AG08395 (cell line): ENCODE measurements at places on chromosomes 6 and 20.
A peak's percentile ranks its signal among the peaks of the same experiment; 100 is the strongest.

GRCh38 chr6:168242940-168243225 is 76.7 kb downstream of the DACT2 start:
- no peak for DNase-seq

GRCh38 chr6:44415873-44416502 is 28.5 kb downstream of the CDC5L start:
- peak; percentile 70 for DNase-seq

- DNase-seq = no peak
Measured at GRCh38 chr20:1334761-1335160, 5.8 kb upstream of the SDCBP2 start.

DNA sequence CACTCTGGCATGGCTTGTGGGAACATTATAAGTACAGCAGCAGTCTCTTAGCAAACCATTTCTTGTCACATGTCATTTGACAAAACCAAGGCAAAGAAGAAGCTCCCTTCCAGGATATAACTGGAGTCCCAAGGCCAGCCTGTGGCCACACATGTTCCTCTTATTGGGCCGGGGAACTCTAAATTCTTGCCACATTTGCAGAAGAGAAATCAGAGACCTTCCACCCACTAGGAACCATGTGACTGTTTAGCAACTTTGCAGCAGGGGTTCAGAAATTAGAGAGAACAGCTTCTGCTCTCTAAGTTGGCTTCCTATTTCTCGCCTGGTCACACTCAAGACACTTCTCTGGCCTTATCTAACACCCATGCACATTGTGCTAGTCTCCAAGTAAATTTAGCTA is 20.4 kb upstream of the MEP1A start:
- DNase-seq = no peak

- DNase-seq = no peak
Measured at GRCh38 chr6:152148412-152148811, 340.9 kb downstream of the ESR1 start.

GRCh38 chr6:19210849-19211590 is 626.1 kb upstream of the ID4 start:
- DNase-seq = no peak

DNA sequence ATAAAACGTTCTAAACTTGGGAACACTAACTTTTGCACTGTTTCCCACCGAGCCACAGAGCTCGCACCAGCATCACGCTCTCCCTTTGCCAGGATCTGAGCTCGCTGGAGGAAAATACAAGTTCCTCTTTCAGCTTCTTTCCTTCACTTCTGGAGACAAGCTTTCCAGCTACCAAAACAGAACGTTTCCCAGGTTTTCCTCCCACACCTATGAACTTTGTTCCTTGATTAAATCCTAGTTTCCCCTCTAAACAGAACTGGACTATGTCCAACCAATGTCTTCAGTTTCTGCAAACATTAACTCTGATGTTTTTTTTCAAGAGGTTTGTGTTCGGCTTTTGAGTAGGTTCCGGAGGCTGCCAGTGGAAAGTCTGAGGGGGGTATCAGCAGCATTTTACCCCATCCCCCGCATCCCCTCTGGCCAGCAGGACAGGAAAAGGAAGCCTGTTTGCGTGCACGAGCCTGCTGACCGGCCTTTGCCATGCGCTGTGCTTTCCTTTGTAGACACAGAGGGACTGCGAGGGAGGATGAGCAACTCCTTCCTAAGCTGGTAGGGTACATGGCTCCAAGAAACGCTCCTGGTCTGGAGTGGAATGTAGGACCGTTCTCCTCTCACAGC is 135.5 kb downstream of the LY86 start:
- peak; percentile 80 for DNase-seq

- DNase-seq = no peak
Measured at GRCh38 chr20:7274870-7275269, 507.4 kb downstream of the BMP2 start.

DNA sequence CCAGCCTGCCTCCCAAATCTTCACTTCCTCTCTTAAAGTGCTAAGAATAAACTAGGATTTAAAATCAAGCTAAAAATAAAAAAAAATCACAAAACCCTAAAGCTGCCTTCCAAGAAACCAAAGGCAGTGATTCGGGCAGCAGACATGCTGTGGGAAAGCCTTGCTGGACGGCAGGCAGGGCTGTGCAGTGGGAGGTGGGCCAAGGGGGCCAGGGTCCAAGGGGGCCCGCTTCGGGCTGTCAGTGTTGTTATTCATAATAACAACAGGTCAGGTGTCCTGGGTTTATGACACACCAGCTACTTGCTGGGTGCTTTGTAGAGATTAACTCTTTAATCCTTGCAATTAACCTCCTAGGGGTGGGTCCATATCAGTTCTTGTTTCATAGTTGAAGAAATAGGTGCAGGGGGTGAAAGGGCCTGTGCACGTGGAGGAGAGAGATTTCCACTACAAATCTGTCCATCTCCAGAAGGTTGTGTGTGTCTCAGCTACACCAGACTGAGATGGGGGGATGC is 40.4 kb downstream of the CD40 start:
- DNase-seq = no peak

DNA sequence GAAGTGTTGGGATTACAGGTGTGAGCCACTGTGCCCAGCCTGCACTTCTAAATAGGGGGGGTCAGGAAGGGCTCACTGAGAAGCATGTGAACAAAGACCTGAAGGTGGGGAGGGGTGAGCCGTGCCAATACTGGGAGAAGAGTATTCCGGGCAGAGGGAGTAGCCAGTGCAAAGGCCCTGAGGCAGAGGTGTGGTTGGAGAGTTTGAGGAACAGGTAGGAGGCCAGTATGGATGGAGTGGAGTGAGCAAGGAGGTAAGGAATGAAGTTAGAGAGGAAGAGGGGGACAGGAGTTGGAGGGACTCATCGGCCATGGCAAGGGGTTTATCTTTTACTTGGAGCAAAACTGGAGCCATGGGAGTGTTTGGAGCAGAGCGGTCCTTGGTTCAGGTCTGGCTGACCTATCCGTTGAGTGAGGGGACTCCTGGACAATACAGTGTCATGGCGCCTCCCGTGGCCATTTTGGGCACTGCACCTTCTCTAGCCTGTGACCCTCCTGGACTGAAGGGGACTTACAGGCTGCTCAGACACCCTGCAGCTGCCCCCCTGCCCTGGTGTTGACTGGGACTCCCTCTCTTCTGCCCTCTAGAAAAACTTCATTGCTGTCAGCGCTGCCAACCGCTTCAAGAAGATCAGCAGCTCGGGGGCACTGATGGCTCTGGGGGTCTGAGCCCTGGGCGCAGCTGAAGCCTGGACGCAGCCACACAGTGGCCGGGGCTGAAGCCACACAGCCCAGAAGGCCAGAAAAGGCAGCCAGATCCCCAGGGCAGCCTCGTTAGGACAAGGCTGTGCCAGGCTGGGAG is 12.1 kb downstream of the FOXS1 start:
- DNase-seq = peak; percentile 58

GRCh38 chr6:107271208-107271790 is 156.0 kb upstream of the BEND3 start:
- no peak for DNase-seq

GRCh38 chr6:5205877-5206850 is 54.6 kb downstream of the LYRM4 start:
- DNase-seq = peak; percentile 49

DNA sequence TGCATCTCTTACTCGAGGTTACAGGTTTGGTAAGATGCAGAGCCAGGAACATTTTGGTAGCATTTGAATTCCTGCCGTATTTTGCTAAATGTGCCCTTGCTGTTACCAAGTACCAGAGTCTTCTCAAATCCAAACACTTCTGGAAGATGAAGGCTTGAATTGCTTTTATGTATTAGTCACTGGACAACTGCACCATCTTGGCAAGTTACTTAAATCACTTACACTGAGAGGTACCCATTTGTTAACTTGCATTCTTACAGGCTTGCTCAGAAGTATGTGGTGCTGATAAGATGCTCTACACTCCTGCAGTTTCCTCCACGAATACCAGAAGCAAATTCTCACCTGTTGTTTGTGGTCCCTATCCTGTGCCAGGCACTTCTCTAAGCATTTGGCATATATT is 12.7 kb downstream of the IL22RA2 start:
- DNase-seq = no peak

GRCh38 chr20:44309763-44310663 is 989 bp downstream of the FITM2 start:
- DNase-seq = peak; percentile 74

- DNase-seq = no peak
Measured at GRCh38 chr6:49530141-49530776, 20.2 kb upstream of the C6orf141 start.

DNA sequence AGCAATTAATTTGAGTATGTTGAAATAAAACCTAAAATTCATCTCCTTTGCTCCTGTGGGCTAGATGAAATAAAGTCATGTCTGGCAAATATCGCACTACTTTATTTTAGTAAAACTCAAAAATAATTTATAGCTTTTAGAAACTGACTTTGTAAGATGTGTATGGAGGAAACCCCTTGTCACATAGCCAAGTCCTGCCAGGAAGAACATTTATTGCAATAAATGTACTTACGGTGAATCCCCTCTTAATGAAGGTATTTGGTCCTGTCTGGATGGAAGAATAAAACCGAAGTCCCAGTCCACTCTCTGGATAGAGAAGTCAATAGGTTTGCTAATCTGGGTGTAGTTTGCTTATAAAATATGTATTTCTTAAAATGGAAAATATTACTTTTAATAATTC is 1226.8 kb upstream of the MAP3K7 start:
- DNase-seq = no peak

- no peak for DNase-seq
Measured at GRCh38 chr6:148455225-148455624, 112.6 kb downstream of the SASH1 start.
